ENCODE measurements at places on chromosomes 3 and 15.
A peak's percentile ranks its signal among the peaks of the same experiment; 100 is the strongest.

DNA sequence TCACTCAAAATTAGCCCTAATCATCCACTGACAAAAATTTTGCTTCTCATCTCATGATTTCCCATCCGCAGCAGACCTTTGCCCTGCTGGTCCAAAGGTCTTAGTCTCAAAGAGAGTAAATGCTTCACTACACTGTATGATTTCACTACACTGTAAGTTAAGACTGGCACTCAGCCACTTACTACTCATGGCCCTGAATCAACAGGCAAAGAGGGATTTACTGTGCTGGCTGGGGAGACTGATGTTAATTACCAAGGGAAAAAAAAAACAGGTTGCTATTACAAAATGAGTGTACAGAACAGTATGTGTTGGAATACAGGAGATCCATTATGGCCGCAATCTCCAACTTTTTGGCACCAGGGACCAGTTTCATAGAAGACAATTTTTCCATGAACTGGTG, 214.8 kb downstream of the ZMAT3 start:
- DNase-seq, result no peak

DNA sequence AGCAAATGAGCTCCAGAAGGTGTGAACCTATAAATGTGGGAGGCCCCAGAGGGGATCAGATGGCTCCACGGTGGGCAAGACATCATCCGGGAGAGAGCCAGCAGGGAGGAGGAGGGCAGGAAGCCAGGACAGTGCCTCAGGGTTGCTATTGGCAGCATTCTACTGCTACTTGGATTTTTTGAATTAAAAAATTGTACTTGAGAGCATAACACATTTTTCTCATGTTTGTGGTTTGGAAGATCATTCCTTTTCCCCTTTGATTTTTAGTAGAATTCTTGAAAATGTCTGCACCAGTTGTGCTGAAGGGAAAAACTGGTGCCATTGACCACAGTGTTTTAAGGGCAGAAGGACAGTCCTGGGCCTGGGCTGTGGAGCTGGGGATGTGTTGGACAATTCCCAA, 59.2 kb downstream of the LYZL4 start:
- DNase-seq, result no peak

DNA sequence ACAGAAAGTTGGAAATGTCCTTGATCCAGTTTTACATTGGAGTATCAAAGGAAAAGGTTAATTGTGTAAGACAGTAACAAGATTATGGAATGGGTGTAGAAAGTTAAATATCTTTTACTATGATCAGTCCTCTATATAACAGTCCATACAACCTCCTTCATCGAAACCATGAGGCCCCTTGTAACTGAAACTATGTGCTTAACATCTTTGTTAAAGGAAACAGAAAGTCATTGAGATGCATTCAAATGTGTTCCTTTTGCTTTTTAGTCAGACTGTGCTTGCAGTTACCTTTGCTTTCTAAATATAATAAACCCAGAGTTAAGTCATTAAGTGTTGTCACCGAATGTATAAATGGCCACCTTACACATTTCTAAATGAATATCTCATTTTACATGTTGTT, 1298.5 kb downstream of the ROBO2 start:
- DNase-seq, result no peak

DNA sequence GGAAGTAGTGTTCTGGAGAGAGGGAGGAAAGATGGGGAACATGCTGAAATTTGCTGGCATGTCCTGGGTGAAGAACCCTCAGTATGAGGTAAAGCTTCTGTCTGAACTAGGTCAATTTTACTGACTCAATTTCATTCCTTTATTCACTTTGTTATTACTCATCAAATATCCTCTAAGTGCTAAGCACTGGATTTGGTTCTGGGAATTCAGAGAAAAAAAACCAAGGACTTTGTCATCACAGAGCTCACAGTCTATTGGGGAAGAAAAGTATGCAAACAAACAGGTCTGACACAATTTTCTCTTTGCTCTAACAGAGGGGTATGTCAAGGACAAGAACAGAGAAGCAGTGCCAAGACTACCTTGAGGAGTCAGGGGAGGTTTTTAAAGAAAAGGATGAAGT, 68.0 kb downstream of the TFG start:
- no peak for DNase-seq

DNA sequence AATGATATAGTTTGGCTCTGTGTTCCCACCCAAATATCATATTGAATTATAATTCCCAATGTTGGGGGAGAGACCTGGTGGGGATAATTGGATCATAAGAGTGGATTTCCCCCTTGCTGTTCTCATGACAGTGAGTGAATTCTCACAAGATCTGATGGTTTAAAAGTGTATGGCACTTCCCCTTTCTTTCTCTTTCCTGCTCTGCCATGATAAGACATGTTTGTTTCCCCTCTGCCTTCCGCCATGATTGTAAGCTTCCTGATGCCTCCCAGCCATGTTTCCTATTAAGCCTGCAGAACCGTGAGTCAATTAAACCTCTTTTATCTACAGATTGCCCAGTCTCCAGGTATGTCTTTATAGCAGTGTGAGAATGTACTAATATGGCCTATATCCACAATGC, 126.7 kb upstream of the GMNC start:
- no peak for DNase-seq

- DNase-seq, result no peak
Measured at GRCh38 chr3:62373215-62373614, at the start of gene FEZF2. Gene FEZF2, minus strand, starts transcription at chr3:62373550. Its CDS starts 682 bp downstream, at chr3:62372868.

DNA sequence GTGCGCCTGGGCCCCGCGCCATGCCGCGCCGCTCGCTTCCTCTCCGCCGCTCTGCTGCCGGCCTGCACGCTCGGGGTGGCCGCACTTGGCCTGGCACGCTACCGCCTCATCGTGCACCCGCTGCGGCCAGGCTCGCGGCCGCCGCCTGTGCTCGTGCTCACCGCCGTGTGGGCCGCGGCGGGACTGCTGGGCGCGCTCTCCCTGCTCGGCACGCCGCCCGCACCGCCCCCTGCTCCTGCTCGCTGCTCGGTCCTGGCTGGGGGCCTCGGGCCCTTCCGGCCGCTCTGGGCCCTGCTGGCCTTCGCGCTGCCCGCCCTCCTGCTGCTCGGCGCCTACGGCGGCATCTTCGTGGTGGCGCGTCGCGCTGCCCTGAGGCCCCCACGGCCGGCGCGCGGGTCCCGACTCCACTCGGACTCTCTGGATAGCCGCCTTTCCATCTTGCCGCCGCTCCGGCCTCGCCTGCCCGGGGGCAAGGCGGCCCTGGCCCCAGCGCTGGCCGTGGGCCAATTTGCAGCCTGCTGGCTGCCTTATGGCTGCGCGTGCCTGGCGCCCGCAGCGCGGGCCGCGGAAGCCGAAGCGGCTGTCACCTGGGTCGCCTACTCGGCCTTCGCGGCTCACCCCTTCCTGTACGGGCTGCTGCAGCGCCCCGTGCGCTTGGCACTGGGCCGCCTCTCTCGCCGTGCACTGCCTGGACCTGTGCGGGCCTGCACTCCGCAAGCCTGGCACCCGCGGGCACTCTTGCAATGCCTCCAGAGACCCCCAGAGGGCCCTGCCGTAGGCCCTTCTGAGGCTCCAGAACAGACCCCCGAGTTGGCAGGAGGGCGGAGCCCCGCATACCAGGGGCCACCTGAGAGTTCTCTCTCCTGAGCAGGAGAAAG, 951 bp downstream of the GPR62 start:
- peak; percentile 48 for DNase-seq

DNA sequence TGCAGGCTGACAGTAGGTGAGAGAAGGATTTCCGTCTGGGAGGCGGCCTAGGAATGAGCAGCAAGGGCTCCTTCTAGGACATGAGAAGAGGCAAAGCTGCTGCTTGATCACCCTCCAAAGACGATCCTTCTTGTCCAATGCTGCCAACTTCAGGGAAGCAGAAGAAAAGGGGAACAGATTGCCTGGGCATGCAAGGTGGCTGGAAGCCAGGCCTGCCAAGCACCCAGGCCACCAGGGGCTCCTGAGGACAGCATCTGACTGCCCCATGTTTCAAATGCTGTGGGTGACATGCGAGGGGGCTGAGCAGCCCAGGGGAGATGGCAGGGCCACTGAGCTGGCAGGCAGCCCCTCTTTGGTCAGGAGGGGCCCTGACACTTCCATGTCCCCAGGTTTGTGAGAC, 3.3 kb upstream of the GRIP2 start:
- DNase-seq, result no peak

Data from CD8-positive, alpha-beta T cell (primary cell).